ENCODE measurements at places on chromosomes 5 and 9.

DNA sequence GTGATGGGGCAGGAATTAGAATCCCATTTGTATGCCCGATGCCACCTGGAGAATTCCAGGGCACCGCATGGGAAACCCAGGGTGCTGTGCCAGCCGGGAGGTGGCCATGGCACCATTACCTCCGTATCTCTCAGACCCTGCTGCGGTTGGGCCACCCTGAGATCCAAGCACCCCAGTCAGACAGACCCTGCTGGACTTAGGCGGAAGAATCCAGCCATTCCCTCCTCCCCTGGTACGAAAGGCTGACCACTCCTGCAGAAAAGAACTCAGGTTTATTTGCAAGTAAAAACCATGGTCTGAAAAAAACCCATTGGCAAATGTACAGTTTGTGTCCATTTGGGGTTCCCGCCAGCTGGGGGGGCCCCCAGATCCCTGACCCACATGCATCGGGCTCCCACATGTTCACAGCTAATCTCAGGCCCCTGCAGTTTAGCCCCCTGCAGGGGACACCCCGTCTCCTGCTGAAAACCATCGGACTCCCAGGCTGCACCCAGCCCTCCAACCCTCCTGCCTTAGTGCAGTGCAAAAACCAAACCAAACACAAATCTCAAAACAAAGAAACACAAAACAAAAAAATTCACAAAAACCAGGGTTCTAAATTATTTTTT, 23.6 kb upstream of the SARDH start:
- no peak for DNase-seq

GRCh38 chr5:97224112-97224750, 41.2 kb upstream of the RIOK2 start:
- no peak for DNase-seq

DNA sequence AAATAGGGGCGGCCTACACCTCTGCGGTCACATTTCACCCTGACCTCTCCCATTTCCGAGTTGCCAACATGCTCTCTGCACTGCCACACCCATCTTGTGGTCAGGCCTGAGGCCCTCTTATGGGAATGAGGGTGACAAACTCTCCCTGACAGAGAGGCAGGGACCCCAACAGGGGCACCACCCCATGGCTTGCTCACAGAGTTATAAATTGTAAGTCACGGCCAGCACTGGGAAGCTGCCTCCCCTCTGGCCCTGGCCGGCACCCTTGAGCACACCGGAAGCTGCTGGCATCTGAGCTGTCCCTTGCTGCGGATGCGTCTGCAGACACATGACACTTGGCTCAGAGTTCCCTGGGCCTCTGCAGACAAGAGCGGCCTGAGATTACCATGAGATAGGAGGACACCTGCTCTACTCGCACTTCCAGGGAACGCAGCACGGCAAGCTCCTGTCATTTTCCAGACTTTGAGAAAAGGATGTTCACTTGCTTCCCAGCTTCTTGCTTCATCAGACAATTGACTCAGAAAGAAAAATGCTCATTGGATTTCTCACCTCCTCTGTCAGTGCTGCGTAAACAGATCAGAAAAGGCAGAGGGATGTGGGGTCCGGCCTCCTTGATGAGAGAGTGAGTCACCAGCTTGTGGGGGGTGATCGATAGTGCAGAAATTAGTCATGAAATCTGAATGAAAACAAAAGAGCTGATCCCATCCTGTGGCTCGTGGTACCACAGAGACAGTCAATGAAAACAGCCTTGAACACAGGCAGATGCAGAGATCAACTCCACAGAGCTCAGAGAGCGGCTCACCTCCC, 269.8 kb downstream of the SYK start:
- no peak for DNase-seq

DNA sequence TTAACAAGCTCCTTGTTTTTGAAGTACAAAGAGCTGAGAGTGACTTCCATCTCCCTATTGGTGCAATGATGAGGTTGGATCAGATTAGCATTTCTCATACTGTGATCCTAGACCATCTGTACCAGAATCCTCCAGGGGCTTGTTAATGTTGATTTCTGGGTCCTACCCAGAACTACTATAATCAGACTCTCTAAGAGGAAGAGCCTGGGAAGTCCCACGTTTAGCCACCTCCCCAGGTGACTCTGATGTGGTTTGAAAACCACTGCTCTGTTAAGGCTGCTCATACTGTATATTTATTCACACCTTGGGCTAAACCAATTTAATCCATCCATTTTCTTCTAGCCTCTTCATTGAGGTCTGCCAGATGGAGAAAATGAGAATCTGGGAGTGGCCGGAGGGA, 49.6 kb upstream of the SMIM32 start:
- no peak for DNase-seq

DNA sequence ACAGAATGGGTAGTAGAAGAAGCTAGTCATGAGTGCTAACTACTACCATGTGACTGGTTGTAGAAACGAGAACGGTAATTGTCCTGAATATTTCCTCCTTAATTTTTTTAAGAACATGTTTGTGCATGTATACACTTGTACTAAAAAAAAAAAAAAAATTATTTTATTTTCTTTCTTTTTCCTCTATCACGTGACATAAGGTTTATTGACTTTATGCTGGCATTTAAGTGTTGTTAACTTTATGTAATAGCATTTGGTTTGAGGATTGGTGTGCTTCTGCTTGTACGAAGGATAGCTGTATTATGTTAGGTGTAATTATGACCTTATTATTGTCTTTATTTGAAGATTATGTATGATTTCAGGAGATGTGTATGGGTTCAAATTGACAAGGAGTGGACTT, 349.1 kb upstream of the PTPRD start:
- DNase-seq: no peak

DNA sequence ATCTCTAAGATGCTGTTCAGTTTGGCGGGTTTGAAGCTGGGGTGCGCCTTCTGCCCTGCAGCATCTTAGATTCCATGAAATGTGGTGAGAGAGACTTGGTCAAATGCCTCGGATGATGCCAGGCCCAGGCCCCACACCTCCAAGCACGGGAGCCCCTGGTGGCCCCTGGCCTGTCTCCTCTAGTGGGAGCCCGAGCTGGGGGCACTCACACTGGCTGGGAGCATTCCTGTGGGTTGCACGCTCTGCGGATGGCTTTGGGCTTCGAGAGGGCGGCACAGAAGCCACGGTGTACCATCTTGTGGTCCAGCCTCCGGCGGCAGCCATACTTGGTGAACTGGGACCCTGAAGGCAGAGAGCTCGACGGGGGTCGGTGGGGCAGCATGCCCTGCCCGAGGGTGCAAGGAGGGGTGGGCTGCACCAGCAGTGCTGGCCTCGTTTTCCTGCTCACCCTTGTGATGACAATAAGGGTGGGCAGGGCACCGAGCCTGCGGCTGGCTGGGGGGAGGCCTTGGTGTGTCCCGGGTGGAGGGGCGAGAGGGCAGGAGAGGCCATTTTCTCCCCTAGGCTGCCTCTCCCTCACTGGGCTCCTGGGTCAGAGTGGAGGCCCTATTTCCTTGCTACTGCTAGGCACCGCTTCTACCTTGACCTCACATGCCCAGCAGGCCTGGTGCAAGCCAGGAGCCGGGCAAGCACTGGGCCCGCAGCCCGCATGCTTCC, 65.8 kb downstream of the ZNF354C start:
- no peak for DNase-seq

- no peak for DNase-seq
Observed at GRCh38 chr9:78691542-78691941, 394.6 kb downstream of the PSAT1 start.

DNA sequence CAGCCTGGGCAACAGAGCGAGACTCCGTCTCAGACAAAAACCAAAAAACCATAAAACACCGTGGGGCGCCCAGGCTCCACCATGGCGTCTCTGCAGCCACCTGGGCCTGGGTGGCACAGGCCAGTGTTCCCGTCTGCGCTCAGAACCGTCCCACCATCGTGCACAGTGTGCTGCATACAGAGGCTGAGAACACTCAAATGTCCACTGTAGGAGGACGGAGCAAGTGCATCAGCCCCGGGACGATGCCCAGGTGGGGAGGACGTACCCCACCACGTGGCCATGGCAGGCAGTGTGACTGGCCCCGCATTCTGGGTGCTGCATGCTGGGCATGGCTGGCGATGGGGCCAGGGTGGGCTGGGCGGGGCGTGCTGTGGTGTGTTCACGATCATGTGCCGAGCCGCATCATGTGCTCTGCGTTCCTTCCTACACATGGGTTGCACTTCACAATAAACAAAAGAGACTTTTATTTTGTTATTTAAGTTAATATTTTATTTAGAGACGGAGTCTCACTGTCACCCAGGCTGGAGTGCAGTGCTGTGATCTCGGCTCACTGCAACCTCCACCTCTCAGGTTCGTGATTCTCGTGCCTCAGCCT, 37.8 kb downstream of the EXD3 start:
- no peak for DNase-seq

DNA sequence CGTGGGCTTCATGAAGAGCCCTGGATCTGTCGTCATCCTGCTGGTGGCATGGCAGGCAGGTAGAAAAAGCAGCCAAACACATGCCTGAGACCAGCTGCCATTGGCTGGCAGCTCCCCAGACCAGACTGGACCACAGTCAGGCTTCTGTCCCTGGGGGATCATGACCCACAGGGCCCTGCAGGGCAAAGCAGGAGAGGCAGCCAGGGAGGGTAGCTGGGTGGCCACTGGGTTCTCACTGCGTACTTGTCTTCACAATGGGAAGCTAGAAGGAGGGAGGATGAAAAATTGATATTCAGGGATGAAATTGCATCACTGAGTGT, 67.8 kb upstream of the GARNL3 start:
- no peak for DNase-seq

- no peak for DNase-seq
Observed at GRCh38 chr9:114035845-114036801, 42.0 kb downstream of the AMBP start.

DNA sequence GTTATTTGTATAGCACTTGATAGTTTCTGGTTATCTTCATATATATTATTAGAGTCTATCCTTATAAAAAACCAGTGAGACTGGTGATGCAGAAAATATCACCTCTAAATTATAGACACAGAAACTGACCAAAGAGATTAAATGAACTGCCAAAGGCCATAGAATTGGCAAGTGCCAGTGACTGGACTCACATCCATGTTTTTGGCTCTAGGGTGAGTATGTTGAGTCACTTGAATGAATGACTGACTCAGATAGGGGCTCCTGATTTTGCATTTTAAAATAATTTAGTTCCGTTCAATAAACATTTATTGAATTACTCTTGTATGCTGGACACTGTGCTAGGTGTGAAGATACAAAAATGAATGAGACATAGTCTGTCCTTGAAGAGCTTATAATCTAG, 70.7 kb downstream of the NR2F1 start:
- DNase-seq: no peak

DNA sequence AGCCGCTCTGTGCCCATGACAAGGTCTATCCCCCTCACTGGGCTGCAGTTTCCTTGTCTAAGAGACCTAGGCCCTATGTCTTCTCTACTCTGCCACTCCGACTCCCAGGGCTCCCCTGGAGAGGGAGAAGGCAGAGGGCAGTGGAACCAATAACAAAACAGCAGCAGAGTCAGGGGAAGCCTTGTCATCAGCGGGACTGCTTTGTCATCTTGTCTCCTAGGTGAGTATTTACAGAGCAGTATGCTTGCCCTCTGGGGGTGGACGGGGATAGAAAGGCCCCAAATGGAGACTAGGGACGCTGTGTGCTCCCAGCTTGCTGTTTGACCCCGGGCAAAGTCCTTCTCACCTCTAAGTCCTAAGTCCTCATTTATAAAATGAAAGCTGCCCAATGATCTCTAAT, 318.5 kb downstream of the CDK5RAP2 start:
- DNase-seq: no peak

- DNase-seq: no peak
Observed at GRCh38 chr9:34556949-34557348, 32.6 kb downstream of the CNTFR start.

DNA sequence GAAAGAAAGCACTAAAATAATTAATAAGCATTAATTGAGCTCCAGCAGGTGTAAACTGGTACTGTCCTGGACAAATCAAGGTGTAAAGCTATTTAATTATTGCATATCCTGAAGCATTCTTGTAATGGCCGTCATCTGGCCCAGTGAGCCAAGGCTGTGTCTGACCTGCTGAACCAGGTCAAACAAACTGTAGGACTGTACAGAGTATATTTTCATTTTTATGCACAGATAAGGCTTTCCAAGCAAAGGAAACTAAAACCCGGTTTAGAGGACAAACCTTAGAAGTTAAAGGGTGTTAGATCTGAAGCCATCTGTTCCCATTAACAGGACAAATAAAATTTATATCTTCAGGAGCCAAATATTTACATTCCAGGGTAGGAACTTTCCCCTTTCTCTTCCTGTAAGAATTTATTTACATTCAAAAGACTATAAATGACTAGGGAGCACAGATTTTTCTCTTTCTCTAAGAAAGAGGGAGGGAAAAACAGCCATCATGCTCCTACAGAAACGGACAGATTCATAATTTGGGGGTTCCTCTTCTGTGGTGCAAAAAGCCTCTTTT, 69.8 kb downstream of the ESM1 start:
- no peak for DNase-seq

- peak; percentile 80 for DNase-seq
Observed at GRCh38 chr9:85040146-85040545, 370.6 kb downstream of the NTRK2 start.

DNA sequence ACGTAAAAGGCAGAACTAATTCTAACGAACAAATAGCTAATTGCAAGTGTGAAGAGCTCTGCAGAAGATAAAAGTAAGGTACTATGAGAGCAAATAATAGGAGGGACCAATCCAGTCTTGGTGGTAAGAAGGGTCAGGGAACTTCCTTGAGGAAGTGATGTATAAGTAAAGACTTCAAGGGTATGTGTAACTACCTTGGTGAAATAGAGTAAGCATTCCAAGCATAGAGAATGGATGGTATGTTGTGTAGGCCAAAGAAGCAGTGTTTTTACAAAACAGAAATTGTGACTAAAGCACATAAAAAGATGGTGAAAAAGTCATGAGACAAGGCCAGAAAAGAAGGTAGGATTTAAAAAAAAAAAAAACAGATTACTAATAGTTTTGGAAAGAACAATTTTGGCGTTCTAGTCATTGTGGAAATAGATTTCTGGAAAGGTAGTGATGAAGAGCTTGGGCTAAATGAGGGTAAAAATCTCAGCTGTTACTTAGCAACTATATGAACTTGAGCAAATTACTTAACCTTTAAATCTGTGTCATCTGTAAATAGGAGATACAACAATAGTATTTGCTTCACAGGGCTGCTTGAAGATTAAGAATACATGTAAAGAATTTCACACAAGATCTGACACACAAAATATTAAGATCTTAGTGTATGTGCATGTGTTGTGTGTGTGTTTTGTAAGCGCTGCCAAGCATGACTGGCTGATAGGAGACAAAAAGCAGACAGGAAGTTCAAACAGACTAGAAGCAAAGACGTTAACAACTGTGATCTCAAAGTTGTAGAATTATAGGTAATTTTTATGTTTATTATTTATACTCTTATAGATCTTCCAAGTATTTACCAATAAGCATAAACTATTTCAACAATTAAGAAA, 73.5 kb downstream of the NR6A1 start:
- no peak for DNase-seq

GRCh38 chr5:159386028-159386711, 55.9 kb upstream of the IL12B start:
- DNase-seq: no peak
